HepG2 (cell line): ENCODE measurements at places on chromosomes 11 and 22. TPM values are rescaled to one million over a fixed set of nuclear protein-coding genes. Genes with fewer than 3 reads are reported as not detected.

Gene SPCS2
- 83.4 and 87.3 TPM in 2 replicates for total RNA-seq

Gene SLCO2B1
- total RNA-seq = 7.6 and 15.3 TPM in 2 replicates

DNA sequence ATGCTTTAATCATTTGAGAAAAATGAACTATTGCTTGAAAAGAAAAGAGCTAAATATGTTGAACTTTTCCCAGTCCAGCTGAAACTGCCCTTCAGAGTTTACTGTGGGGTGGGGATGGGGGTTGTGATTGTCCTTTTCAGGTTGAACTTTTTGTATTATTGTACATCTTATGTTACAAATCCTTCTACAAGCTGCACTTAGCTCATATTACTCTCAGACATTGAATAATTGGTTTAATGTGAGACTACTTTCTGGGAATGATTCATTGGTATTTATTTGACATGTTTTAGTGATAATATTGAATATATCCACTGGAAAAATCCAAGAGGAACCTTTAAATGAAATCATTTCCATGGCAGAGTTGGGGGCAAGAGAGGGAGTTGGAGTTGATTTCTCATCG lies 84.9 kb downstream of the ATXN10 start:
- no peaks in the 10 kb centered on the region for H3K27me3 ChIP-seq
- no peak overlapping the region for H3K4me3 ChIP-seq
- no peak for DNase-seq
- H3K4me1 ChIP-seq = no peaks in the 10 kb centered on the region

DNA sequence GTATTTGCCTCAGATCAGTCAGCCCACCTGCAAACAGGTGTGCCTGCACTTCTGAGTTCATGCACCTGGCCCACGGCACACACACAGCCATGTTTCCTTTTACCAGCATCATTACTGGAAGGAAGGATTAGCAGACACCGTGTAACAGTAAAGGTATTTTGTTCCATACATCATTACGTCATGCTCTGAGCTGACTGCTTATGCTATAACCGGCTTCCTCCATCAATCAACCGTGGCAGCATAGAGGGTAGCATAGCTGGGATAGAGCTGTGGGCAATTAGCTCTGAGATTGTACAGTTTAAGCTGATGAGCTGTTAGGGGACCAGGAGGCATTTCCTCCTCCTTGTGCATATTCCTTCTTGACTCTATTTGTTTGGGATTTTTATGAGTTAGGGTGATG lies 102.4 kb downstream of the ME3 start:
- no peaks in the 10 kb centered on the region for H3K36me3 ChIP-seq
- 0 out of 3 replicates have a peak, but pooled peaks cover 8% of the 10 kb centered on the region for H3K27me3 ChIP-seq
- no peak overlapping the region for H3K27ac ChIP-seq
- DNase-seq = no peak

GRCh38 chr22:39556970-39557841 lies 13.3 kb upstream of the CACNA1I start:
- DNase-seq = no peak
- H3K4me1 ChIP-seq = no peaks in the 10 kb centered on the region
- no peak overlapping the region for H3K4me3 ChIP-seq
- no peak overlapping the region for H3K27ac ChIP-seq
- H3K27me3 ChIP-seq = peaks cover 39% of the 10 kb centered on the region; the same call in 2 of the 3 replicates

DNA sequence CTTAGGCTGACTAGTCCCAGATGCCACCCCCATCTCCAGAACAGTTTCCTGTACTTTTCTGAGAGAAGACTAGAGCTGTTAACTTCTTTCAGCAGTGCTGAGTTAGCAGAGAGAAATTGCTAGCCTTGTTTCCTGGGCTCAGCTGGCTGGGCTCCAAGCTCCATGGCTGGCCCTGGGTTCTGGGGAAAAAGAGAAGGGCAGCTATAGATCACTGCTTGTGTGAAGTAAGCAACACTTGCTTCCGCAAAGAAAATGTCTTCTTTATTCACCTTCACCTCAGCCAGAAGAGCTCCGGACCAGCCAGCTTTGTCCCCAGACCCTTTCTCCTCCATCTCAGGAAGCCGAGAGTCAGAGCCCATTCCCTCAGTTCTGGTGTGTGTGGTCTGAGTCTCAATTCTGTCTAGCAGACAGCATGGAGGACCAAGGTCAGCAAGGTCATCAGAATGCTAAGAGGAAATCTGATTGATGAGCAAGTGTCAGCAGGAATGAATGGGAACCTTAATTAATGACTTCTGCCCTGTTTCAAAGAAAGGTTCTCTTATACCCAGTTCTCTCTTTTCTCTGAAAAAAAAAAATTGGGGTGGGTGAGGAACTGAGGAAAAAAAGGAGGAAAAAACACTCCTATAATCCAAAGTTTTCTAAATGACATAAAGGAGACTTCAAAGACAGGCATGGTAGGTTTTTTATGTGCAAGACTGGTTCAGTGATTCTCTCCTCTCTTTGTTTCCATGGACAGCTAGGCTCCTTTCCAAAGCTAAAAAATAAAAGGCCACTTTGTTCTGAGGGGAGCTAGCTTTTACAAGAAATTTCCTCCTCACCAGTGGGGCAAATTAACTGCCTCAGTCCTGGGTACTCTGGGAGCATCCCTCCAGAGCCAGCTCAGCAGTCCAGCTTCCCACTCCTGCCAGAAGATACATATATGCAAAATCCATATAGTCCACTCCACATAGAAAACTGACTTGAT lies 63.6 kb upstream of the FAM181B start:
- no peak for DNase-seq
- H3K27me3 ChIP-seq = peaks cover 2% of the 10 kb centered on the region
- no peak overlapping the region for H3K4me3 ChIP-seq
- H3K4me1 ChIP-seq = no peaks in the 10 kb centered on the region
- H3K27ac ChIP-seq = no peak overlapping the region

DNA sequence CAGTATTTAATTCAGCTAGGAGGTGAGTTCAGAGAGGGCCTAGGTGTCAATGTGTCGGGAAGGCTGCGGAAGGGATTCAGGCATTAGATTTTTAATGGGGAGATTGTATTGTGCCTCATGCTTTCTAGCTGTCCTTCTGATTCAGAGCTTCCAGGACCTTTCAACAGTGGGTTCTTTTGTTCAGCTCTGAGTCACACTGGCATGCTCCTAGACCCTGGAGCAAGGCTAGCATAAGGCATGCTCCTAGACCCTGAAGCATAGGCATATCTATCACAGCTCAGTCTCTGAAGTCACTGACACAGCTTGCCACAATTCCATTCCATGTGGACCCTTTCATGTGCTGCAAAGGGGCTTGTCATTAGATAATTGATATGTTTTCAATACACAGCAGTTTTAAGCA lies 396.9 kb downstream of the RAB38 start:
- H3K4me1 ChIP-seq = no peaks in the 10 kb centered on the region
- no peaks in the 10 kb centered on the region for H3K36me3 ChIP-seq
- no peak for DNase-seq
- H3K27ac ChIP-seq = no peak overlapping the region
- H3K4me3 ChIP-seq = no peak overlapping the region
- H3K27me3 ChIP-seq = no peaks in the 10 kb centered on the region

DNA sequence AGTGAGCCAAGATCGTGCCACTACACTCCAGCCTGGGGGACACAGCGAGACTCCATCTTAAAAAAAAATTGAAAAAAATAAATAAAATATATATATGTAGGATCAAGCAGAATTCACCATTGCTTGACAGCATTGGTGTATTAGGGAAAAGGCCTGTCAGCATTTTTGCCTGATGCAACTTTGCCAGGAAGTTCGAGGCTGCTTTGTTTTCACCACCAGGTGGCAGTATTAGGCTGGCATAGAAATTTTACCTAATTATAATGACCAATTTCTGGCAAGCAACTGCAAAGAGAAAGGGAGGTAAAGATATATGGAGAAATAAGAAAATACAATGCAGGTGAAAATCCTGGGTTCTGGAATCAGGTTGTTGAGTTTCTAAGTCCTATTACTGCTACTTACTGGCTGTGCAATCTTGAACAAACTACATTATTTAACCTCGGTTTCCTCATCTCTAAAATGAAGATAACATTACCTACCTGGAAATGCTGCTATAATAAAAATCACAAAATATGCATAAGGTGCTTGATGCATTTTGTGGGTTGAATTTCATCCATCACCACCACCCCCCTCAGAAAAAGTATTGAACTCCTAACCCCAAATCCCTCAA lies 24.7 kb downstream of the LAYN start:
- no peaks in the 10 kb centered on the region for H3K27me3 ChIP-seq
- H3K4me1 ChIP-seq = peaks cover 62% of the 10 kb centered on the region
- no peak overlapping the region for H3K4me3 ChIP-seq
- no peaks in the 10 kb centered on the region for H3K36me3 ChIP-seq
- H3K27ac ChIP-seq = no peak overlapping the region

- H3K4me3 ChIP-seq = no peak overlapping the region
- DNase-seq = no peak
- H3K27ac ChIP-seq = no peak overlapping the region
- H3K4me1 ChIP-seq = no peaks in the 10 kb centered on the region
- no peaks in the 10 kb centered on the region for H3K27me3 ChIP-seq
Observed at GRCh38 chr11:11265320-11265719, 87.7 kb downstream of the CSNK2A3 start.

GRCh38 chr11:112459001-112459400 lies 198.3 kb upstream of the PLET1 start:
- no peaks in the 10 kb centered on the region for H3K36me3 ChIP-seq
- H3K27me3 ChIP-seq = no peaks in the 10 kb centered on the region
- peak overlapping the region; percentile 21; the same call in 1 of the 2 replicates for H3K4me3 ChIP-seq
- H3K4me1 ChIP-seq = no peaks in the 10 kb centered on the region
- H3K27ac ChIP-seq = no peak overlapping the region
- DNase-seq = no peak

DNA sequence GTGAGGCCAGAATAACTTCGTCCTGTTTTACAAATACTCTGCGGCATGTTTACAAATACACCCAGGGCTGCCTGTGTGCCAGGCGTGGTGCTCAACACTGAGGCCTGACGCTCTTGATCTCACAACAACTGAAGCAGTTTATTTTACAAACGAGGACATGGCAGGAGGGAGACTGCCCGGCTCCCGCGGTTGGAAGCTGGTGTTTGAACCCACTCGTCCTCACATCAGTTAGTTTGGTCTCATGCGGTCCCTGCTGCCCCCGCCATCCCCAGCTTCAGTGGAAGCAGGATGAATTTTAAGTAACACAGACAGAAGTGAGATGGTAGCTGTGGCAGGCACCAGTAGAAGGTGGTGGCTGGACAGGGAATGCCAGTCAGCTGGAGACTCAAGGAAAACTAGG lies 16.4 kb downstream of the KIAA0930 start:
- no peak overlapping the region for H3K27ac ChIP-seq
- no peak for DNase-seq
